ENCODE measurements at places on chromosomes 5 and 9.

DNA sequence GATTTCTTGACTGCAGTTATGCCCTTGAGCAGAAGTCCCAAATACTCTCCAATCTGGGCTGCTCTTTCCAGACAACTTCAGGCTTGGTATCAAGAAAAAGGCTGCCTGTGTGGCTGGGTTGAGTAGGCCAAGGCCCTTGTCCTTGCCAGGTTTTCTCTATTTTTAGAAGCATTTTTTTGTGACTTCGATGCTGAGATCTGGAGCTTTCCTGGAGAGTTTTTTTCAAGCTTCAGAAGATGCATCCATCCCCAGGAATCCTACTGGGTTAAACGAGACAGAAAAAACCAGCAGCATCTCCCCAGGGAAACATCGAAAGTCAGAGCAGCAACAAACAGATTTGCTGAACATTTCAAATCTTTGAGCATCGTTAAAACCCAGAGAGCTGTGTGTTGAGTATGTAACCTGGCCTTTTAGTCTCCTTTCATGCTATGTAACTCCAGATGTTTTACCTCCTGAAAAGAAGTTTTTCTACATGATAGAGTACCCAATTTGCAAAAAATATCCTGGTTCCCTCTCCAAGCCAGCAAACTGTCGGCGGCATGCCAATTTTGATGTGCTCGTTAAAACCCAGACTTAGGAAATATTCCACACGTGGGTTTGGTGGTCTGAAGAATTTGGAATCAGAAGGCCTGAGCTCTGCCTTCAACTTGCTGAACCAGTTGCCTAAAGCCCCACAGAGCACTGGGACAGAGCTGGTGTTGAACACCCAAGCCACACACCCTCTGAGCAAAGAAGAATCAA is 98.1 kb upstream of the ALDH1B1 start:
- DNase-seq, result no peak

DNA sequence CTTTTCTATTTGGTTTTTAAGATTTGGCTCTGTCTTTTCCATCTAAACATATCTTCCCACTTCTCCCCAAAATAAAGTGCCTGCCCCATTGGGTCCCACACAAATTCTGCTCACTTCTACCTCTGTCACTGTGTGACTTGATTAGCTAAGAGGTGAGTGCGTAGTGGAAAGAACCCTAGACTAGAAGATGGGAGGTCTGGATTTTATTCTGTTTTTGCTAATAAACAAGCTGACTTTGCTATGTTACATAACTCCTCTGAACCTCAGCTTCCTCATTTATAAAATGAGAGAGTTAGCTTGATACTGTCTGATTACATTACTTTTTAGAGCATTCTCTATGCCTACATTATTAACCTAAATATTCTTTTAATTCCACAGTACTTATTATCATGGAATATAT is 51.3 kb upstream of the PTGER4 start:
- DNase-seq, result no peak

- no peak for DNase-seq
These were observed 100.2 kb downstream of the BRINP1 start for GRCh38 chr9:119268985-119269384.

DNA sequence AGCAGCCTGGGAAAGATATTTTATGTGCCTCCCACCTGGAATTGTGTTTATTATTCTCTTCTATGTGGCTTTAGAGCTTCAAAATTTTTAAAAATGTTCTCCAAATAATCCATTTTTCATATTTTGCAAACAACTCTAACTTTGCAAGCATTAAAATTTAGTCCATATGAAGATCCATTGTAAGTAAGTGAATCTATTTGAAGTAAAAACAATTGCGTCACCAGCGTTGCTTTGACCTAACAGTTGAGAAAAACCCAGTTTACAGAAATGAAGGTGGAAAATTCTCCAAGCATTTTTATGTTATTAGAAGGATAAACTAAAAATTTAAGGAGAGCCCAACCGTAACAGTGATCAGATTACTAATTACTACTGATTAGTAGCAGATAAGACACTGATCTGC is 38.9 kb upstream of the TLX3 start:
- DNase-seq, result no peak

GRCh38 chr5:99866740-99867139 is 668.4 kb upstream of the FAM174A start:
- no peak for DNase-seq

GRCh38 chr5:14460844-14461398 is 120.7 kb upstream of the OTULINL start:
- no peak for DNase-seq

DNA sequence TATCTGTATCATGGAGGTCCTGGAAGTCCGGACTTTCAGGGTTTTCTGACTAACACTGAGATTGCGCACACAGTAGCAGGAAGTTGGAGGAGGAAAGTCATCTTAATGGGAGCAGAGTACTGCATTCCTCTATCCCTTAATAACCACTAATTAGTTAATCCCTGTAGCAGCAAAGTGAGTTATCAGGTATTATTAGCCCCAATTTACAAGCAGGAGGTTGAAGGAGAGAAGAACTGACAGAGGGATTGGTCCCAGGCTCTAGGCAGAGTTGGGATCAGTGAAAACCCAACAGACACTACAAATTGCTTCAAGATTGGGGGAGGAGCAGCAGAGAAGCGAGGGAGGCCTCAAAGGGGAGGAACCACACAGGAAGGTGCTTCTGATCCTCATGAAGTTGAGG is 74.5 kb upstream of the XPA start:
- no peak for DNase-seq

- peak; percentile 66 for DNase-seq
These were observed 63.7 kb upstream of the PPP2CA start for GRCh38 chr5:134289509-134290113.

- DNase-seq, result peak; percentile 63
These were observed 6.3 kb upstream of the TTLL11 start for GRCh38 chr9:122099271-122099869.

DNA sequence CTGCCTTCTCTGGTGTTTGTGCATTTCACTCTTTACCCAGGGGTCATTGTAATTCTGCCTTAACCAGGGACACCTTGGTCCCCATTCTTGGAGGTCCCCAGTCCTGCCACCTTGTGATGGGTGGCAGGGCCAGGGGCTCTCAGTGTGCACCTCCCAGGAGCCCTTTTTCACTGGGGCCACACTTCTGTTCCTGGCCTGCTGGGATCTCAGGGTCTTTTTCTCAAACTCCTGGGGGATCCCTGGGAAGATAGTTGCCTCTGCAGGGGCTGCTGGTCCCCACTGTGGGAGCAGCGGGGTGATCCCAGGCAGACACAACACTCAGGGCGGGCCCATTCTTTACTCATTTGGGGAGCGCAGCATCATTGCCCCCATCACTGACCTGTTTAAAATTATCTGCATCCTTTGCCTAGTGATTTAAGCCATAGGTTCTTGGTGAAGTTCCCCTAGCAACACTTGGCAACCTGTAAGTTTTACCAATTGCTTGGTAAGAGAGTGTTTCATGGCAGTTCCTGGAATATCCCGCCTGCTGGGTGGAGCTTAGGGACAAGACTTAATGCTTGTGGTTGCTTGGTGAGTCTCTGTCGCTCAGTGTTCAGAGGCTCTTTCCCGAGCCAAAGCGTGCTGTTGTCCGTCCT is 15.7 kb downstream of the PHF2 start:
- DNase-seq, result no peak

- no peak for DNase-seq
These were observed 6.4 kb upstream of the DAB2IP start for GRCh38 chr9:121645003-121645402.

DNA sequence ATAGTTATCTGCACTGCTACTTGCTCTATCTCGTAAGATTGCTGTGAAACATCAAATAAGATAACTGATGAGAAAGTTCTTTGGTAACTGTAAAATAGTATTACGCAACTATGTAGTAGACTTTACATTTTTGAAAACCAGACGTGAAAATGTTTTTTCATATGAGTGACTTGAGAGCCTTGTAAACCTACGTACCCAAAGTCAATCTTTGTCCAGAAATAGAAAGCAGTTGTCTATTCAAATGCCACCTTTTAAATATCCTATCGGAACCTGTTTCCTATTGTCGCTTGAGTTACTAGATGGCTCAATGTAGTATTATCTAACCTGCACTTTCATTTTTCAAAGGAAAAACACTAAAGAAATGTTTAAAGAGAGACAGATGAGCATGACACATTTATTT is 1.6 kb downstream of the FNIP1 start:
- DNase-seq, result no peak

DNA sequence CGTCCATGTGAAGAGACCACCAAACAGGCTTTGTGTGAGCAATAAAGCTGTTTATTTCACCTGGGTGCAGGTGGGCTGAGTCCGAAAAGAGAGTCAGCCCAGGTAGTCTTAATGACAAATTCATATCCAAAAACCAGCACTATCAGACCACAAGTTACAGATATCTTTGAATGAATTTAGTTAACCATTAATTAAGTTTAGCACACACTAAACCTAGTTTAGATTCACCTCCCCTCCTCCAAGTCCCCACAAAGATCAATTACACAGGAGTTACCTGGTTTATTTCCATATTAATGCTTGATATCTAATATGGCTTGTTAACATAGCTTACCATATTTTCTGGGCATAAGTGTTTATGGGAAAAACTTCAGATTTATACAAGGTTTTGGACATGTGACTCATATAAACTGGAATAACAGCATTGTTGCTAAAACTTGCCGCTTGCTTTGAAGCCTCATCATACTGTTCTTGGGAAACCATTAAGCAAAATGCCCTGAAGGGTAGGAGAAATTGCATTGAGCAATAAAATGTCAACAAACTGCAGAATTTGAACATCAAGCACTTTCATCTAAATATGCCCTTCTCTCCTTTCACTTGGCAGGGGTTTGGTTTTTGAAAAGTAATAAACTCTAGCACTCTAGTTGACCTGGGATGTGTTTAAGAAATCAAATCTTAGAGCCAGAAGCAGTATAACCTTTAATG is 166.9 kb downstream of the SNCAIP start:
- no peak for DNase-seq

DNA sequence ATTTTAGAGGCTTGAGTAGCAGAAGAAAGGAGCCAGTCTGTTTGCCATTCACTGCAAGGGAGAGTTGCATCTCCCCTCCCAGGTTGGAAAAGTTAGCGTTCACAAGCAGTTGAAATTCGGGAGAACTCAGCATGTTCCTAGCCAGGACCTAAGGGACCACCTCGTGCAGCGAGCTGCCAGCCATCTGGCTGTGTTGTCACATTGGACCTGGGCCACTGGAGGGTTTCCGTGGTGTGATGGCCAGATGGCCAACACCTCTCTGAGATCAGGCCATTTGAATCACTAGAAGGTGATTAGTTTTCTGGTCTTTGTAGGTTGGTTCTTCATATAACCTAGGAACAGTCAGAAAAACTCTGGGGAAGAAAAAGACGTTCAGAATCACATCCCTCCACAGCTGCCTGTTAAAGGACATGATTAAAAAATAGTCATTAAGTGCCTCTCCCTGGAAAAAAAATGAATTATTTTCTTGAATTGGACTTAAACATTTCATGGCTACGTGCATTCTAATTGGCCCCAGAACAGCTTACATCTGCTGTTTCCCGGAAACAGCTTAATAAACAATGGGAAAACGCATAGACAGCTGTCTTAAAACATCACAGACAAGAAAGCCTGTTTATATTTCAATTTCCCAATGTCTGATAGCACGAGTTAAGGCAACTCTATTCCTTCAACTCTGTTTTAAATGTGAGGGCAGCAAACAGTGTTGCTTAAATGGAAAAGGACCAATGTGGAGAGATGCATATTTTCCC is 303.9 kb downstream of the TENT4A start:
- no peak for DNase-seq

GRCh38 chr5:135222171-135222681 is 176.8 kb downstream of the MACROH2A1 start:
- DNase-seq, result no peak

- peak; percentile 41 for DNase-seq
These were observed 71.7 kb downstream of the GRIA1 start for GRCh38 chr5:153562189-153562588.

DNA sequence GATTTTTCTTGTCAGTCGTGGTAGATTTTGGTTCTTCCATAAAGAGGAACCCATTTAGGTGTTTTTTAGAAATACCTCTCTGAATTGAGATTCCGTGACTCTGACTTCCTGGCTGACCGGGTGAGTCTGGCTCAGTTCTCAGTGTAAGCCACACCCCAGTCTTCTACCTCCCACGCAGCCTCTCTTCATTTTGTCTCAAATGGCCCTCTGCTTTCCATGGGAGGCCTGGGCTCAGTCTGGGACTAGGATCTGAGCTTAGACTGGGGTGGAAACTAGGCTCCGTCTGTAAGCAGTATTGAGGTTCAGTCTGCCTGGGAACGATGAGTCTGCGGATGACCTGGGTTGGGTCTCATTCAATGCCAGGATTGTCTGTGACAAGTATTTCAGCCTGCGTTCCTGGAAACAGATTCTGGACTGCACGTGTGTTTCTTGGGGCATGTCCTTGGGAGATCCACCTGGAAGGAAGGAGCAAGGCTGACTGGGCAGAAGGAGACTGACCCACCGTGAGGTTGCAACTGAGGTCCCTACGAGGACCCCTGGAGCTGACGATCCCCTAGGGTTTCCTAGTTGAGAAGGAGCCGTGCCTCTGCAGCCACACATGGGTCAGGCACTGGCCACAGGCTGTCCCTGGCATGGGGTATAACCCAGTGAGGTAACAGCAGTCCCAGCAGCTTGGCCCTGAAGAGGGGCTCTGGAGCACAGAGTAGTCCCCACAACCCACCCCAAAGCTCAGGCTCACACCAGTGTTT is 12.4 kb upstream of the CRB2 start:
- DNase-seq, result no peak

GRCh38 chr5:140312067-140312790 is 9.3 kb upstream of the PFDN1 start:
- DNase-seq, result peak; percentile 85

- no peak for DNase-seq
These were observed 43.8 kb downstream of the STOM start for GRCh38 chr9:121326130-121326838.

GRCh38 chr9:13480693-13481092 is 201.2 kb upstream of the MPDZ start:
- DNase-seq, result no peak

- peak; percentile 49 for DNase-seq
These were observed 64.9 kb downstream of the DOCK2 start for GRCh38 chr5:169701910-169702451.

DNA sequence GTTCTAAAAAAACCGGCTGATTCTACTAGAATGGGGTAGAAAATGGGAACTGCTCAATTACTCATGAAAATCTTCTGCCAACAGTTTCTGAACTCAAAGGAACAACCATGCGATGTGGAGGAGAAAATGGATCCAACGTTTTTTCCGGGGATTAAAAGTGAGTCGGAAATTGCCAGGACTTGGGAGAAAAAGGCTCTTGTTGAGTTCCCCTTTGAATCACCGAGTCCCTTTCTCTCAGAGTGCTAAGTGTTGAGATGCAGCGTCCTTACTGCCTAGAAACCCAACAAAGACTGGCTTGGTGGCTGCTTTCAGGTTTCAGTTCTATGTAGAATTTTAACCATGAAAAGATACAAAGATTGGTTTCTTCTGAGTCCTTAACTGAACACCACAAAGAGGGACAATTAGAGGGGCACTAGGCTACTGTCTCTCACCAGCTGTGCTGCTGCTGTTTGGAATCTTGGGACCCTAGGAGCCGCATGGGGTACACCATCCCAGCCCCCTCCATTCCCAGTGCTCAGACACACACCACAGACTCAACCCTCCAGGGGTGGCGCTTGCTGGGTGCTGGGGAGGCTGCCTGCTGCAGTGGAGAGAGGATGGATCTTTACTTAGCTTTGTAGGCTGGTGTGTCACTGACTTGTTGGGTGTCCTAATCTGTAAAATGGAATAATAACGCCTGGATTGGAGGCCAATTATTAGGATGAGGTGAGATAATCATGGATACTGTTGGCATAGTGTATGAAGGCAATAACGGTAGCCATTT is 21.5 kb upstream of the NEUROG1 start:
- DNase-seq, result no peak
